H1 (cell line): ENCODE measurements at places on chromosomes 5 and 9. TPM values are rescaled to one million over a fixed set of nuclear protein-coding genes. Genes with fewer than 3 reads are reported as not detected.

Gene FIBCD1
- 5.3 and 6.1 TPM in 2 replicates for total RNA-seq

Gene ISL1
- total RNA-seq = 0.19 TPM in 1 of 2 replicates, not detected in the other

Gene OR2K2
- total RNA-seq = not detected in 2 replicates

Gene ARL14EPL
- not detected in 2 replicates for total RNA-seq

Gene OR13C4
- total RNA-seq = not detected in 2 replicates

Gene PROB1
- total RNA-seq = 3.1 and 3.3 TPM in 2 replicates

Gene B4GALT7
- total RNA-seq = 17.3 and 18.7 TPM in 2 replicates

Gene UGT3A1
- total RNA-seq = 1.5 and 2.4 TPM in 2 replicates

Gene MXD3
- total RNA-seq = 7.7 and 10.3 TPM in 2 replicates

Gene CAMK4
- 6.3 and 8.3 TPM in 2 replicates for total RNA-seq

Gene MCTP1
- total RNA-seq = 3.4 TPM in 2 replicates

Gene TTC16
- not detected in 2 replicates for total RNA-seq

Gene PCDHAC1
- 4.5 and 5.0 TPM in 2 replicates for total RNA-seq

Gene WNT8A
- 0.27 TPM in 1 of 2 replicates, not detected in the other for total RNA-seq
